ENCODE measurements at places on chromosomes 16 and 17.

DNA sequence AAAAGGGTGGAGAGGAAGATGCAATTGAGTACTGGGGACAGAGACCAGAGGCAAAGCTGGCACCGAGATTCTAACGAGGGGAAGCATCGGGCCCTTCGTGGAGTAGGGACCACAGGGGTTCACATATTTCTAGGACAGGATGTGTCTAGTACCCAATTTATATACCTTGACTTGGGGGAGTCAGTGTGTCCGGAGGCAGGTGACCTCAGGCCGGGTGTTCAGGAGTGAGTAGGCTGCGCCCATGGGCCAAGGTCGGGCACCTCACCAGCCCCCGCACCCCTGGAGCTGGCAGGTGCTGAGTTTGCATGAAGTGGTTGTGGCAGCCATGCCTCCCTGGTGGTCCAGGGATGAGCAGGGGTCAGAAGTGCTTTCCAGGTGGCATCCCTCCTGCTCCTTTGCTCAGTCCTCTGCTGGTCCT, 8.6 kb upstream of the NXPH3 start:
- DNase-seq, result no peak

- peak; percentile 95 for DNase-seq
These were observed 1.7 kb downstream of the RPH3AL start for GRCh38 chr17:350706-351448.

DNA sequence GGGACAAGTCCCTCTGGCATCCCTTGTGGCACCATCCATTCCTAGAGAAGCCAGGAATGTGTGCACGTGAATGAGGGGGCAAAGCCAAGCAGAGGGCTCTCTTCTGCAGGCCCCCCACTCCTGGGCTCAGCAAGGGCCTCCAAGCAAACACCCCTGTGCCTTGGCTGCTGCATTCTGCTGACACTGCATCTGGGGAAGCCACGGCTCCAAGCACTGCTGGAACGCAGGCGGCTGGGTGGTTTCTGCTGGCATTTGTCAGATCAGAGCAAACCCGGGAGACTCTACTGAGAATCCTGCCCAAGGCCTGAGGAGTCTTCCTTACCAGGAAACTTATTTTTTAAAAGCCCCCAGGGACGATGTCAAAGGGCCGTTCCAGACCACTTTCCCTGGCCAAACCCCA, 23.3 kb downstream of the ATP6V0D1 start:
- DNase-seq, result no peak

- peak; percentile 87 for DNase-seq
These were observed 28.3 kb downstream of the ETV4 start for GRCh38 chr17:43517615-43518386.

DNA sequence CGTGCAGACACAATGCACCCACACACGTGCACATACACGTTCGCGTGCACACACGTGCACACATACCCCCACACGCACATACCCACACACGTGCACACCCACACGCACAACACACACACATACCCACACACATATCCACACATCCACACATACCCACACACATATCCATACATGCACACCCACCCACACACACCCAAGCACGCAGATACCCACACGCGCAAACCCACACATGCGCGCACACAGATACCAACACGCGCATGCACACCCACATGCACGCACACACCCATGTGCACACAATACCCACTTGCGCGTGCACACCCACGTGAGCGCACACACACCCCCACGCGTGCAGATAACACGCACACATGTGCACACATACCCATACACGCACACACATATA, 26.8 kb upstream of the PVALEF start:
- no peak for DNase-seq

DNA sequence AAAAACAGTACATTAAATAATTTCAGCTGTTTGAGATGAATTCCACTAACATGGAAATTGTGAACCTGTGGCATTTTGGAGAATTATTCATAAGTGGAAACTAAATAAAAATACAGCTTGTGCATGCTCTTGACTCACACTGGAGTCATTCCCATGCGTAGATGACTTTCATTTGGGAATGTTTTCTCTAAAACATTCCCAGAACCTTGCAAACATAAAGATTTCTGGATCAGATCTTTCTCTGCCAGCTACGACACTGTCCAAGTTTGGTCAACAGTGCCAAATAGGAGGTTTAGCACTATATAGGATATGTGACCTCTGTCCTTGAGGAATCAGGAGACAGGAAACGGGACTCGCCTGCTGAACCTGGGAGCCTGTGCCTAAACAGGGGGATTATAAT, 400.9 kb downstream of the SLC39A11 start:
- DNase-seq, result peak; percentile 73

DNA sequence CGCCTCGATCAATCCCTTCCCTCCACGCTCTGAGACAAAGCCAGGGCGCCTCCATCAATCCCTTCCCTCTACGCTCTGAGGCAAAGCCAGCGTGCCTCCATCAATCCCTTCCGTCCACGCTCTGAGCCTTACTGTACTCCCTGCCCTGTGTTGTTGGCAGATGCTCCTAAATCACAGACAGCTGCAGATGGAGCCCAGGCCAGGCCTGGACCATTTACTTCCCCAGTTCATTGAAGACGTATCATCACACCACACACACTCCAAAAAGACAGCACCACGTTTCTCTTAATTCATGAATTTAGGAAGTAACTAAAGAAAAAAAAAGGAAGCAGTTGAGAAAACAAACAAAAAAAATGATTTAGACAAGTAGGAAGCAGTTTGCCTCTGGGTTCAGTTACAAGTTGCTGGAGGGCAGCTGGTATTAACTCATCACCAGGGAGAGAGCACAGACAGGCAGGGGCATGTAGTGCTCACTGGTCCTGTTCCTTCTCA, 7.4 kb upstream of the CD300LD start:
- no peak for DNase-seq

DNA sequence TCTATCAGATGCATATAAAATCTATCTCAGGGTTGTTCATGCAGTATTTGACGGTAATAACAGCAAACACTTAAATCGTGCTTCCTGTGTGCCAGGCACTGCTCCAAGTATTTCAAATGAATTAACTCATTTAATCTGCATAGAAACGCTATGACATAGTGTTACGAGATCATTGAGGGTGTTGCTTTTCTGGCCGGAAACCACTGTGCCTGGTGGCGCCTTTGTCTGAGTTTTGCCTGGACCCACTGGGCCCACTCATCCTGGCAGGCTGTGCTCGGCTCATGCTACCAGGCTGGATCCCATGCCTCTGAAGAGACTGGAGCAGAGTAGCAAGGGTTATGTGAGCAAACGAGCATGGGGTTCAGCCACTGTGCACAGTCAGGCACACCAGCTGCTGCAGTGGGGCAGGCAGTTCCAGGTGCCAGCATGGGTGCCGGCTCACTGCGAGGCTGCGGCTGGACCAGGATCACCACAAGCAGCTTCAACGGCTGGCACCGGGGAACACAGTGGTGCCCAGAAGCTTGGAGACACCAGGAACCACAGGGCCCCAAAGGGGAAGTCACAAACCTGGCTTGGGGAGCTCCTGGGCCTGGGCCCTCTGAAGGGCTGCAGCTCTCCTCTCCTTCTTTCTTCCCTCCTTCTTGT, 45.9 kb upstream of the CLEC19A start:
- no peak for DNase-seq

- DNase-seq, result no peak
These were observed 28.6 kb downstream of the CD300LG start for GRCh38 chr17:43875476-43876147.

GRCh38 chr16:49833796-49834530, 21.9 kb downstream of the ZNF423 start:
- DNase-seq, result no peak

DNA sequence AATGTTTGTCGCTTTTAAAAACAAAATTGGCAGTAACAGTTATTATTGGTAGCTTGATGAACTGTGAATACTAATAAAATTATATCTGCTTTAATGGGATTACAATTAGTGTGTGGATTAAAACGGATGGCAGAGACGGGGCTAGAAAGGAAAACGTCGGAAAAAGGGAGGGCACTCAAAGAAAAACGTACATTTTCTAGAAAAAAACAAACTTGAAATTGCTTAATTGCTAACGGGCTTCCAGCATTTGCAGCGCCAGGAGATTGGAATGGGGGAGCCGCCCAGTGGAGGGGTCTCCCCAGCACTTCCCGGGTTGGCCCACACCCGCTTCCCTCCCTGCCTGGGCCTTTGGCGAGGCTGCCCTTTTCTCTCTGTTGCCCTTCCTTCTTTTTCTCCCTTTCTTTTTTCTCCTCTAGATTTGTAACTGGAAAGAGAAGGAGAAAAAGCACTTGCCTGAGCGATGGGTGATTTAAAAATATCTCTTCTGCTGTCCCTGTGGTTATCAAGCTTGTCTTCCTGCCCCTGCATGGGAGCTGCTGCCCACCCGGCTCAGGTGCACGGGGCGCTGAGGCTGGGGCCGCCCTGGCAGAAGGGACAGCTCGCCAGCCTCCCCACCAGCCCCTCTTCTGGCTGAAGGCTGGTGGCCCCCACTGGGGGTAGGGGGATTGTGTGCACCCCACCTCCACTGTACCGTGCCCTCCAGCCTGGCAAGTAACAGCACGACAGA, 5.9 kb downstream of the BAHCC1 start:
- DNase-seq, result no peak

- DNase-seq, result peak; percentile 20
These were observed 36.6 kb upstream of the TMEM132E start for GRCh38 chr17:34542700-34543336.

DNA sequence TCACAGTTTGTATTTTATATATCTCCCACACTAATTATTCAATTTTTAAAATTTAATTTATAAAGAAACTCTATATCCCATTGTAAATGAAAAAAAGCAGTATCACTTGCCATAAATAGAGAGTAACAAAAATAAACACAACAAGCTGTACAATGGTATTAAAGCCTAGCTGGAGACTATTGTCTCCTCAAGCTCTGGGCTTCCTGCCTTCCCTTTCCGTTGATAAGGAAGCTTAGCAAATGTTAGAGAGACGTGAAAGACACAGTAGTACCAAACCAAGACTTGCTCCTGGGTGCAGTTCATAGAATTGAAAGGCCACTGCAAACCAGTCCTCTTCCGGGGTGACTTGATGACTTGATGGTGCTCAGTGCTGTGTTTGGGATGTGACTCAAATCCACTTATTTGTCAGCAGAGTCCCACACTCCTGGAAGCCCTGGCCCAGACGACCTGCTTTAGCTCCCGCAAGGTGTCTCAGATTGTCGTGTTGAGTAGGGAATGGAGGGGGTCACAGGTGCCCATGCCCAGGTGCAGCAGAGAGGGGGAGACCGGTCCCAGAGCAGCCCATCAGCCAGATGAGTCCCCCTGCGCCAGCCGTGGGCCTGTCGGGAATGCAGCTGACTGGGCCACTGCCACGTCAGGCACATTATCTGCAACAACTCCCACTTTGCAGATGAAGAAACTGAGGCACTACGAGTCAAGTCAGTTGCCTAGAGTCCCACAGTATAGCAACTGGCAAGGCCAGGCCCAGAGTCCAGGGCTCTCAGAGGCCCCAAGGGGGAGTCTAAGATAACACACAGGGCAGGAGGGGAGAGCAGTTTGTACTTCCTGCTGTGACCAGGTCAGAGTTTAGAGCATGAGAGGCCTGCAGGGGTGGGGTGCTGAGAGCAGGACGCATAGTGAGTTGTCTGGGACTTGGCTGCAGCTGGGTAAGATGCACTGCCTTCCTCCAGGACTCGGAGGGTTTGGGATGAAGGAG, 40.5 kb downstream of the PSME3IP1 start:
- DNase-seq, result no peak

GRCh38 chr17:41967141-41967920, 736 bp downstream of the CNP start:
- no peak for DNase-seq

- no peak for DNase-seq
These were observed 21.4 kb downstream of the GRIN2C start for GRCh38 chr17:74838274-74838673.

GRCh38 chr17:17535957-17536356, 39.8 kb upstream of the RASD1 start:
- peak; percentile 88 for DNase-seq

DNA sequence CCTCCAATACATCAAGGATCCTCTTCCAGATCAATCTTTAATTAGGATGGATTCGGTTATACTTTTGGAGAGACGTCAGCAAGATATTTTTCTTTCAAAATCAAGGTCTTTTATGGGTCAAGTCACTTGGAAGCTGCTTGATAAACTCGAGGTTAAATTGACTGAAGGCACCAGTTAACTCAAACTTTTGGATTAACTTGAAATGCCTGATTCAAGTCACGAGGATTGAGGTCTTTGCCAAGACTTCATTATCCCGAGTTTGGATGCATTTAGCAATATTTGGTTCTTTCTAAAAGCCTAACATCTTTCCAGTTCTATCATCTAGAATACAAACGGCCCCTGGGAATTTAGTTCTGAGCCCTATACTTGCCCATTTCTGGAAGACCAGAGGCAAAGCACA, 82.9 kb downstream of the MYH11 start:
- no peak for DNase-seq

DNA sequence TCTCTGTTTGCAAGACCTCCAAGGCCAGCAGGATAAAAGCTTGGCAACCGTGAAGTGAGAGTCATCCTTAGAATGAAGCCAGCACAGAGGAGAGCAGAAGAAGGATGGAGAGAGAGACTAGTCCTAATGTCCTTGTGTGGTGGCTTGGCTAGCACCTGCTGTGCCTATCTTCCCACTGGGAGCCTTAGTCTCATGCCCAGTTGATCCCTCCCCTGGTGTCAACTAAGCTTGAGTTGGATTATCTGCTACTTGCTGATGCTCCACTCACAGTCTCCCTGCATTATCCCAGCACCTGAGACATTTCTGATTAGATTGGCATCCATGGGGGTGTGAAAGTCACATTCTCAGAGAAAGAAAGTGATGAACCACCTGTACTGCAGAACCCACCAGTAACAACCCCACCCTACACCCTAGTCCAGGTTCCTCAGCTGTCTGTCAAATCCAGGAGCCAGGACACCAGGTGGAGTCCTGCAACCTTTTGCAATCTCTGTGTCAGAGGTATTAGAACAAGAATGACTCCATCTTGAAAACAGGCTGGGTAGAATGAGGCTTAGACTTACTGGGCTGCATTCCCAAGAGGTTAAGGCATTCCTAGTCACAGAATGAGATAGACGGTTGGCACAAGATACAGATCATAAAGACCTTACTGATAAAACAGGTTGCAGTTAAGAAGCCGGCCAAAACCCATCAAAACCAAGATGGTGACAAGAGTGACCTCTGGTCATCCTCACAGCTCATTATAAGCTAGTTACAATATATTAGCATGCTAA, 460.2 kb upstream of the C16orf82 start:
- DNase-seq, result no peak

GRCh38 chr16:88968589-88969280, 8.3 kb downstream of the CBFA2T3 start:
- no peak for DNase-seq

- DNase-seq, result no peak
These were observed 58.7 kb downstream of the ANKRD11 start for GRCh38 chr16:89431630-89432029.

GRCh38 chr17:36856222-36856621, 81.1 kb upstream of the LHX1 start:
- no peak for DNase-seq

DNA sequence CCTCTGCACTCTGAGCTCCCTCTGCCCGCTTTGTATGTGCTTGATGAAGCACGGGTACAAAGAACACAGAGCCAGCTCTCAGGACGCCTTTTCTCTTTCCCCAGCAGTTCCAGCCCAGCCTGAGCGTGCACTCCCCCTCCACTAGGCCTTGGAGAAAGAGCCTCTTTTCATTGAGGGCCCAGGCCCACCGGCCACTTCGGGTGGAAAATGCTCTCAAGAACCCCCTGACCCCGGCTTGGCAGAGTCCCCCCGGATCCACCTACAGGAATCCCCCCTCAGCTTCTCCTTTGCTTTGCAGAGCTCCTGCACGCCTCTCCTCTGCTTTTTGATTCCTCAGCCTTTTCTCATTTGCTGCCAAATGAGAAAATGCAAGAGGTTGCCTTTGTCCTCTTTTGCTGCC, 30.2 kb downstream of the MRC2 start:
- DNase-seq, result no peak

GRCh38 chr17:2230877-2231276, 72.7 kb downstream of the SMG6 start:
- no peak for DNase-seq
